ENCODE measurements at places on chromosomes 11 and 22.

DNA sequence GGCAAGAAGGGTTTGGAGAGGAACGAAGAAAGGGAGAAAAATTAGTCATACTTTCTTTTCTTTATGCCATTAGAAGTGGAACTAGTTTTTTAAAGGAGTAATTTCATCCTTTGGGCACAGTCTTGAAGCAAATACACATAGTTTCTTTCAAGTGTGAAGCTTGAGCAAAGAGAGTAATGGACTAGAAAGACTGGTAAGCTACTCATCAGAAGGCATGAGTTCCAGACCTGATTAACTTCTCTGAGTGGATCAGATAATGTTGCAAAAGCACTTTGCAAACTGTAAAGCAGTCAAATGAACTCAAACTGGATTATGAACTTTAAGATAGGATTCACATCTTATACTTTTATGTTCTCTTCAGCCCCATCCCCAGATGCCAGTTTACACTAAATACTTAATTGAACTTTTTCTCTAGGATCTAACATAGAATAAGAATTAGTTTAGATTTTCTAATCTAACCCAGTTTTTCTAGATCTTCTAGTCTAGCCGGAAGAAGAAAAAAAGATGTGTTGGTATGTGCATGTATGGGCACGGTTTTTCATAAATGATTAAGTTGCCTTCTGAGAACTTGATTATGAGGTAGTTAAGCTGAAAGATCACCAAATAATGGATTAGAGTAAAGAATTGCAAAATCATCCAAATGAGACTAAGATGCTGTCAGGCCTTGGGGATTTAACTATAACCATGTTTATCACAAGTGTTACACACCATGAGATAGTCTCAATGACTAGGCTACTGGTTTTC, 2.5 kb downstream of the DDIAS start:
- no peak for DNase-seq

DNA sequence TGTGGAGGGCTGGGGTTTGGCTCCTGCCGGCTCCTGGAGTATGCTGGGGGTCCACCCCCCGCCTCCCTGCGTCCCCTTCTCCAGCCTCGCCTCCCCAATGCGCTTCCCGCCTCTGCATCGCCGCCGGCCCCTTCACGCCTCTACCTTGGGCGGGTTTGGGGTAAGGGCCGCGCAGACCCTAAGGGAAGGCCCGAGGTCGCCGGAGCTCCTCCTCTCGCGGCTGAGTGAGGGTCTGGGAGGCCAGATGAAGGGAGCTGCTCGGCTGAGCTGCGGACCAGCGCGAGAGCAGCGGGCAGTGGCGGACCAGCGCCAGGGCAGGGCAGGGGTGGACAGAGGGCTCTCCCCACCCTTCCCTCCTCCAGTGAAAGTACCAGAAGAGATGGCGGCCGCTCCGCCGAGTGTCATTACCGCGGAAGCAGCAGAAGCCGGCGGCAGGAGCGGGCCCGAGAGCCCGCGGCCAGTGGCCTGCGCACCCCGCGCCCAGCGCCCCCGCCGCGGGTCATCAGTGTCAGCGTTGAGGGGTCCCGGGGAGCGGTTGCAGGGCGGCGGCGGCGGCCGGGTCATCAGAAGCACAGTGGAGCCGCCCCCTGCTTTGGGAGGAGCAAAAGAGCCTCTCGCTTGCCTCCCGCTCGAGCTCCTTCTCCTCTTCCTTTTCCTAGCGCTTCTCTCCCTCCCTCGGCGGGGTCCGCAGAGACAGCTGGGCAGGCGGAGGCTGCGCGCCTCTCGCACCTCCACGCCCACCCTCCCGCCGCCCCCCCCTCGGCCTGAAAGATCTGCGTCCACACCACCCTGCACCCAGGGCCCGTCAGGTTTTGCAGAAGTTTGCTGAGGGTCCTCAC, 255.6 kb upstream of the CADM1 start:
- no peak for DNase-seq

DNA sequence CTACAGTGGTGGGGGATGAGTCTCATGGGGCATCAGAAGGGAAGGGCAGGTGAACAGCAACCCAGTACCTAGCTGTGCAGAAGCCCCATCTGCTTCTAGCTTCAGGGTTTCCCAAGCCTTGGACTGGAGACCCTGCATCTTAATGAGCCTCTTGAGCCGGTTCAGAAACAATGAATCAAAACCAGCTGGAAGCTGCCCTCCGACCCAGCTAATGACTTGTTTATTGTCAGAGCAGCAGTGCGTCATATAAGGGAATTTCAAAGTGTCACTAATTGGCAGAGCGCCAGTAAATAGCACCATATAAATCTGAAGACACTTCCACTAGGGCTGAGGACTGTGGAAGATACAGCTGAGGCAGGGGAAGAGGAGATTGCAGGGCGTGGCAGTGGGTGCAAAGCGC, 57.5 kb downstream of the RPUSD4 start:
- DNase-seq = no peak

- DNase-seq = no peak
Measured at GRCh38 chr11:16982256-16982671, 31.9 kb downstream of the PLEKHA7 start.

- no peak for DNase-seq
Measured at GRCh38 chr11:95100191-95100648, 10.6 kb downstream of the ENDOD1 start.

DNA sequence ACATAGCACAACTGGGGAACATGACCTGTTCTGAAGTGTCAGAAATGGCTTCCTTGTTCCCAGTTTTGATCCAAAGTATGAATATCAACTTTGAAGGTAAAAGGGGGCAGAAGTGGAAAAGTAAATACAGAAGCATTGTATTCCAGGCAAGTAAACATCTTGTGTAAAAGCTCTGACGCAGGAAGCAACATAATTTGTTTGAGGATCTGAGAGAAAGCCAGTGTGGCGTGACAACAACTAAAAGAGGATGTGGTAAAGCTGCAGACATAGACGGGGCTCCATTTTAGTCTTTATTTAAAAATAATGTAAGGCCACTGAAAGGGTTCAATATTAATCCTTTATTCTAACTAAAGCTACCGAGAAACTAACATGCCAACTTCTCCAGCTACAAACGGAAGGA, 310.2 kb downstream of the DLG2 start:
- DNase-seq = no peak

DNA sequence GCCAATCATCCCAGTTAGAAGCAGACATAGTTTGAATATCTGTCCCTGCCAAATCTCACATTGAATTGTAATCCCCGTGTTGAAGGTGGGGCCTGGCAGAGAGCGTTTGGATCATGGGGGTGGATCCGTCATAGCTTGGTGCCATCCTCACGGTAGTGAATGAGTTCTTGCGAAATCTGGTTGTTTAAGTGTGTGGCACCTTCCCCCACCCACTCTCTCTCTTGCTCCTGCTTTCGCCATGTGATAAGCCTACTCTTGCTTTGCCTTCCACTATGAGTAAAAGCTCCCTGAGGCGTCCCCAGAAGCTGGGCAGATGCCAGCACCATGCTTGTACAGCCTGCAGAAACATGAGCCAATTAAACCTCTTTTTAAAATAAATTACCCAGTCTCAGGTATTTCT, 5.0 kb upstream of the CCDC81 start:
- no peak for DNase-seq

- DNase-seq = no peak
Measured at GRCh38 chr11:936199-936598, 10.5 kb downstream of the AP2A2 start.

DNA sequence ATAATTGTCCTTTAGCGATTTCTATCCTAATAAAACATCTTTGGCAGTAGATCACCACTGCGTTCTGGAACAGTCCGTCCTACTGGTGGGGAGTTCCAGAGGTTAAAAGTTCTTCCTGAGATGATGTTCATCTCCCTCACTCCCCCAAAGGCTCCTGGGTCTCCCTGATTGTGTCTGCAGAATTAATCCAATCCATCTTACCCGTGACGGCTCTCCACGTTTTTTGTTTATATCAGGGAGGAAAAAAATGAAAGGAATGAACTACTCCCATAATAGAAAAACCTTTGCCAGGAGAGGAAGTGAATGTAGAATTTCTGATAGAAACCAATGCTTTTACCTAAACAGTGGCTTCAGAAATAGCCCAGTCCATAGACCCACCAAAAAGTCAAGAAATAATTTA, 81.6 kb downstream of the LARGE1 start:
- no peak for DNase-seq

DNA sequence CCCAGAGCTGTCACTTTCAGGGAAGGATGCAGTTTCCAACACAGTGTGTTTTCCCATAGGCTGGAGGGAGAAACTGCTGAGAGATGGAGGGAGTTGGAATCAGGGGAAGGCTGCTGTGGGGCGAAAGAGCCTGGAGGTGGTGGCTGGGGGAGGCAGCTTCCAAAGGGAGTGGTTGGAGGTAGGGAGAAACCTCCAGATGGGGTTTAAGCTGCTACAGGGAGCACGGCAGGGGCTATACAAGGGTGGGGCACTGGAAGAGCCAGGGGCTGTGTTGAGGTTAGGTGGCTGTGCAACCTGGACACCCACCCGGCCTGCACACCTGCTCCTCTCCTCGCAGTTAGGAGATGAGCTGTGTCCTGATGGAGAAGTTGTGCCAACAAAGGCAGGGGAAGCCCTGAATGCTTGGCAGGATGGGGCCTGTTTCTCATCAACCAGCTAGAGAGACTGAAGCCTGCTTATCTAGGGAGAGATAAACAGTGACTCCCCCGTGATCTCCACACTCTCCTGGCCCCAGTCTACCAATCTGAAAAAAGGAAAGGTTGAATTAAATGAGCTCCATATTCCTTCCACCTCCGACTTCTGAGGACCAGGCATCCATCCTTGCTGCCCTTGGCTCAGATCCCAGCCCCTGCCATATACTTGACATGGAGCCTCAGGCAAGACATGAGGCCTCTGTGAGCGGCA, 3.6 kb upstream of the SLCO2B1 start:
- no peak for DNase-seq

DNA sequence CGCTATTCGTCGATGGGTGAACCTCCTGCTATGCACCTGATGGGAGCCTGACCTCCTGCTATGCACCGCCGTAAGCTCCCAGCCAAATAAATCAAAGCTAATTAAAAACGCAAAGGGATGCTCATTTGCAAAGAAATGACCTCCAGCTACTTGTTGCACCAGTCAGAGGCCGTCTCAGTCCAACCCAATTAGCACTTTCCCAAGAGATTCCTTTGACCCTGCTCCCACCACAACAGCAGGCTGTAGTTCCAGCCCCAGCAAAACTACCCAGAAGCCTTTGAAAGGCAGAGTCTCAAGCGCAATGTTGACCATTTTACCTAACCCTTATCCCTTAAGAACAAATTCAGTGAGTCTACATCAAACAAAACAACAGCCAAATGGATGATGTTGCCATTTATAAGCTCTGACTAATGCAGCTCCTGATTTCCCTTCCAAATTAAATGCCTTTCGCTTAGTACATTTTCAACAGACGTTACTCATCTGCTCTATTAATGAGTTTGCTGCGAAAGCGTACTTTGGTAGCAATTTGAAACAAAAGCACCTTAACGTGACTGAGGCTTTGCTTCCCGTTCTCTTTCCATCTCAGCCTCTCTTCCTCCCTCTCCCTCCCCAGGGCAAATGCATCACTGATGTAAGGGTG, 17.2 kb upstream of the BSX start:
- no peak for DNase-seq

GRCh38 chr22:38788021-38788816, 5.7 kb downstream of the DNAL4 start:
- DNase-seq = no peak

- no peak for DNase-seq
Measured at GRCh38 chr11:75422248-75423231, 10.5 kb downstream of the KLHL35 start.

GRCh38 chr11:83158965-83159901, 2.3 kb downstream of the PCF11 start:
- no peak for DNase-seq

GRCh38 chr11:73404048-73404447, 27.8 kb downstream of the RELT start:
- no peak for DNase-seq

GRCh38 chr11:62553080-62553838, 6.7 kb upstream of the AHNAK start:
- DNase-seq = no peak

DNA sequence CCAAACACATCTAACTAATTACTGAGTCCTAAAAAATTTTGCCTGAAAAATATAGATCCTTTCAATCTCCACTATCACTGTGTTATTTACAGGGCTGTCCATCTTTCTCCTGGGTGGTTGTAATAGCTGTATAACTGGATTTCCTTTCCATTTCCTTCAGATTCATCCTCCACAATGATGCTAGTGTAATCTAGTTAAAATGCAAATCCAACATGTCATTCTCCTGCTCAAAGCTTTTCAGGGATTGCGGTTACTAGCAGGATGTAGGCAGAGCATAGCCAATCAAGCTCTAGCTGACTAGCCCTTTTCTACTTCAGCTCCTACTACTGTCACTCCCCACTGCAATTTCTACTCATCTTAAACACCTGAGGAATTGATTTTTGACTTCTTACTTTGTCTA, 283.0 kb downstream of the RAB38 start:
- DNase-seq = no peak

DNA sequence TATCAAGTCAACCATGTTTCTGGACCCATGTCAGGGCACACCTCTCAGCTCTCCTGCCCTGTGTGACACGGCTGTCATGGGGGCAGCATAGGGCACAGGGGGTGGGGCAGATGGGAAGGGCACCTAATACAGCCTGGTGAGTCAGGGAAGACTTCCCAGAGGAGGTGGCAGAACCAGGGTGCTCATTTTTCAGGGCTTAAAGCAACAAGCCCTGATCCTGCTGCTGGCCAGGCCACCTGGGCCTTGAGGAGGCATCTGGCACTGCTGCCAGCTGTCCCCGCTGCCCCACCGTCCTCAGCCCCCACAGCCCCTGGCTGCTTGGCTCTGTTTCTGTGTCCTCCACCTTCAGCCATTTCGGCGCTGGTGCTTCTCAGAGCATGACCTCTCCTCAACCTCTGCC, 4.4 kb downstream of the MAP3K11 start:
- DNase-seq = no peak

DNA sequence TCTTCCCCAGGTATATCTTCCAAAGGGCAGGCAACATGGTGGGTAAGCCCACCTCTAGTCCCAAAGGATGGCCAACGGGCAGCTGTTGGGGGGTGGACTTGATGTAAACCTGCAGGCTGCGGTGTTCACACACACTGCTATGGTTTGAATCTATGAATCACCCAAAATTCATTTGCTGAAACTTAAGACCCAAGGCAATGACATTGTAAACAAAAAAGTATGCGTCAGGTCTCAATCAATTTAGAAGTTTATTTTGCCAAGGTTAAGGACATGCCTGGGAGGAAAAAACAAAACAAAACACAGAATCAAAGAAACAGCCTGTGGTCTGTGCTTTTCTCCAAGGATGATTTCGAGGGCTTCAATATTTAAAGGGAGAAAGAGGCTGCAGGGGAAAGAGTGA, 18.3 kb downstream of the RCN1 start:
- DNase-seq = no peak

- DNase-seq = no peak
Measured at GRCh38 chr11:36069576-36070212, 125.8 kb downstream of the LDLRAD3 start.
